ENCODE measurements at places on chromosomes 11 and 22.

GRCh38 chr11:27248576-27249509 is 114.2 kb downstream of the CCDC34 start:
- DNase-seq = no peak

DNA sequence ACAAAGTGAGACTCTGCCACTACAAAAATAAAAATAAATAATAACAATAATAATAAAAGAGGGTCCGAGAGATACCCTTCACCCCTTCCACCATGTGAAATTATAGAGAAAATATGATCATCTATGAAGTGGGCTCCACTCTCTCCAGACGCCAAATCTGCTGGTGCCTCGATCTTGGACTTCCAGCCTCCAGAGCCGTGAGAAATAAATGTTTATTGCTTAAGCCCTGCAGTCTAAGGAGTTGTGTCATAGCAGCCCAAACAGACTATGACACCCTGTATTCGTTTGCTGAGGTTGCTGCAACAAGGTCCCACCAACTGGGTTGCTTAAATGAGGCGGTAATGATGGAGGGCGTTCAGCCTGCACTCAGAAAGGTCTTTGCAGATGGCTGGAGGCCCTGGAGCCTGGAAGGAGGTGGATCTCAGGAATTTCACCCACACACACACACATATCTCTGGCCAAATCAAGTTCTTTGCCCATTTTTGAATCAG is 7.6 kb upstream of the SEPTIN5 start:
- no peak for DNase-seq

- no peak for DNase-seq
Observed at GRCh38 chr22:17260950-17261349, 41.7 kb upstream of the ADA2 start.

- no peak for DNase-seq
Observed at GRCh38 chr11:123392431-123392830, 37.6 kb upstream of the GRAMD1B start.

DNA sequence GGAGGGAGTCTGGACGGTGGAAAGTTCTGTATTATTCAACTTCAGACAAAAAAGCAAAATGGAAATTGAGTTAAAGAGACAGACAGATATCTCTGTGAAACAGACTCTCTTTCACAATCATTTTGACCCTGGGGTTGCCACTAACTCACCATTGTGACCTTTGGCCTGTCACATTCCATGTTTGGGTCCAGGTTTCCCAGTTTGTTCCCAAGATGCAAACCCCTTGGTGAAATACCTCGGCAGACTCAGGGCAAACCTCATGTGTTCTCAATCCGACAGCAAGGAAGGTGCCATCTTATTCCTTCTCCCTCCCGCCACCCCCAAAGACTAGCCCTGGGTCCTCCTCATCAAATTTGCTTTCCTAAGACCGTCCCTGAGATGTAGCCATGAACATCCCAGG is 41.8 kb downstream of the GALNT18 start:
- no peak for DNase-seq

DNA sequence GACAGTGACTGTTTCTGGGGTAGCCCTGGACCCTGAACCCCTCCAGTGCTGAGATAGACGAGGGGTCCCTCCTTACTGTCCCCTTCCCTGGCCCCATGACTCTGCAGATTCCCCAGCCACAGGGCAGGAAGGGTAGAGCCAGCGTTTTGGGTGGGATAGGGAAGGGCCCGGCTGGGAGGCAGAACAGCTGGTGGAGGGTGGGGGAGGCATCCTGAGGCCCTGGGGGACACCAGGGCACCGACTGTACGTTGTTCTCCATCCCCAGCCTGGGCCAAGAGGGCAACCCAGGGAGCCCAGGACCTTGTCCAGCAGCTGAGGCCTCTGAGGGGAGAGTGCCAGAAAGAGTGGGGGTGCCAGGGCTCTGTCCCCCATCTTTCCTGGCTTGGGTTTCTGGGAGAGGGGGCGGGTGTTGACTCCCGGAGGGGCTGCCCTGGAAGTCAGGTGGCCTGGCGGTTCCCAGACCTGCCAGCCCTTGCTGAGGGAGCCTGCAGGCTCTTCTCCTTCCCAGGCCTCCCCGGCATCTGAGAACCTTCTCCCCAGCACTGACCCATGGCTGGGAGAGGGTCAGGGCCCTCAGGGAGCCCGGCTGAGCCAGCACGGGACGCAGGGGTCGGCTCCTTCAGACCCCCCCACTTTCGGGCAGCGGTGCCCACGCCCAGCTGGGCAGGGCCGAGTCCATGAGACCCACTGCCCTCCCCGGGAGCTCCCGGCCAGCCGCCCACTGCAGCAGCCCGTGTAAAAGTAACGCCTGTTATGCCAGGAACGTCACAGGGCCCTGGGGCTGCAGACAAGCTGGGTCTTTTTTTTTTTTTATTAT is 30.3 kb downstream of the IGF2 start:
- no peak for DNase-seq

GRCh38 chr22:46632646-46633249 is 12.6 kb downstream of the GRAMD4 start:
- DNase-seq = no peak

GRCh38 chr11:10454878-10455631 is at the start of gene AMPD3:
Gene AMPD3 (plus strand): TSS chr11:10455264. CDS start chr11:10461520, 6,256 bp downstream.
- no peak for DNase-seq
